Activated naive CD4-positive, alpha-beta T cell treated with anti-CD3 and anti-CD28 coated beads, Interleukin-2, amount 50 U/mL, for 72 hours (primary cell): ENCODE measurements at places on chromosomes 5 and 9.
A peak's percentile ranks its signal among the peaks of the same experiment; 100 is the strongest.

GRCh38 chr5:154713615-154714125 lies 41.5 kb upstream of the LARP1 start:
- no peak for DNase-seq

DNA sequence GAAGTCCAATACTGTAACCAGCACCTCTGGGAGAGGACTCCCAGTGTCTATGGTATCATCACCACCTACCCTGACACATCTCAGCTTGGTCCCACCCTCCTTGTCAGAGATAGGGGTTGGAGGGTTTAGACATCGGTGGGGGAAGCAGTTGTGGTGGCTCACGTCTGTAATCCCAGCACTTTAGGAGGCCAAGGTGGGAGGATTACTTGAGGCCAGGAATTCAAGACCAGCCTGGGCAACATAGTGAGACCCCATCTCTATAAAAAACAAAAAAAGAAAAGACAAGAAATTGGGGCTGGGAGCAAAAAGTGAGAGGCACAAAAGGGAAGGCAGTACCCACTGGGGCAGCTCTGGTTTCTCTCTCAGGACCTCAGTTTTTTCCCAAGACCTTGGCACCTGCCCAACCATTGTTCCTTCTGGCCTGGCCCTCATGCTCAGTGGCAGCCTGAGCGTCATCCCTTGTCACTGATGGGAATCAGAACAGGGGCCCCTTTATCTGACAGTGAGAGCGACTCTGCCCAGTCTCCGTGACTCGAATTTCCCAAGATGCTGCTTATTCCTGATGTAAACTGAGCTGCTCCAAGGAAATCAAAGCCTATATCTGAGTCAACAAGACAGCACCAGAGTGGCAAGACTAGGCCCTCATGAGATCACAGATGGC lies 80.5 kb upstream of the HSPA9 start:
- no peak for DNase-seq

DNA sequence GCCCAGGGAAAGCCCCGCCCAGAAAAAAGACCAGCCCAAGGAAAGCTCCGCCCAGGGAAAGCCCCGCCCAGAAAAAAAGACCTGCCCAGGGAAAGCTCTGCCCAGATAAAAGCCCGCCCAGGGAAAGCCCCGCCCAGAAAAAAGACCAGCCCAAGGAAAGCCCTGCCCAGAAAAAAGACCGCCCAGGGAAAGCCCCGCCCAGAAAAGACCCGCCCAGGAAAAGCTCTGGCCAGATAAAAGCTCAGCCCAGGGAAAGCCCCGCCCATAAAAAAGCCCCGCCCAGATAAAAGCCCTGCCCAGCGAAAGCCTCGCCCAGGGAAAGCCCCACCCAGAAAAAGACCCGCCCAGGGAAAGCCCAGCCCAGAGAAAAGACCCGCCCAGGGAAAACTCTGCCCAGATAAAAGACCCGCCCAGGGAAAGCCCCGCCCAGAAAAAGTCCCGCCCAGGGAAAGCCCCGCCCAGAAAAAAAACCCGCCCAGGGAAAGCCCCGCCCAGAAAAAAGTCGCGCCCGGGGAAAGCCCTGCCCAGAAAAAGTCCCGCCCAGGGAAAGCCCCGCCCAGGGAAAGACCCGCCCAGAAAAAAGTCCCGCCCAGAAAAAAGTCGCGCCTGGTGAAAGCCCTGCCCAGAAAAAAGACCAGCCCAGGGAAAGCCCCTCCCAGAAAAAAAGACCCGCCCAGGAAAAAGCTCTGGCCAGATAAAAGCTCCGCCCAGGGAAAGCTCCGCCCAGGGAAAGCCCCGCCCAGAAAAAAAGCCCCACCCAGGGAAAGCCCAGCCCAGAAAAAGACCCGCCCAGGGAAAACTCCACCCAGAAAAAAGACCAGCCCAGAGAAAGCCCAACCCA lies 11.9 kb downstream of the GRIN1 start:
- DNase-seq, result peak; percentile 89

DNA sequence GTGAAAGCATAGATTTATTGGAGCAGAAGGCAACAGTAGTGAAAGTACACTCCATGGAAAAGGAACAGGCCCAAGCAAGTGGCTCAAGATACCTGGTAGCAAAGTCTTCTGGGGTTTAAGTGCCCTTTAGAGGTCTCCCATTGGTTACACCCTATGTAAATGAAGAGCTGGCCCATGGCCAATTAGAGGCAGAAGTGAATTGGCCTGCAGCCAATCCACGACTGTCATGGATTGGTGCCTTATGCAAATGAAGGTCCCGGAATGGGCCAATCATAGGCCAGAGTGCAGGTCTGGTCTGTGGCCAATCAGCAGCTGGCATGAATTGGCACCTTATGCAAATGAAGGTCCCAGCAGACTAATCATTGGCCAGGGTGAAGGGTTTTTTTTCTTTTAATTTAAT lies 64.2 kb upstream of the PCSK5 start:
- DNase-seq, result no peak

GRCh38 chr5:76492819-76493189 lies 89.7 kb downstream of the IQGAP2 start:
- DNase-seq, result no peak

DNA sequence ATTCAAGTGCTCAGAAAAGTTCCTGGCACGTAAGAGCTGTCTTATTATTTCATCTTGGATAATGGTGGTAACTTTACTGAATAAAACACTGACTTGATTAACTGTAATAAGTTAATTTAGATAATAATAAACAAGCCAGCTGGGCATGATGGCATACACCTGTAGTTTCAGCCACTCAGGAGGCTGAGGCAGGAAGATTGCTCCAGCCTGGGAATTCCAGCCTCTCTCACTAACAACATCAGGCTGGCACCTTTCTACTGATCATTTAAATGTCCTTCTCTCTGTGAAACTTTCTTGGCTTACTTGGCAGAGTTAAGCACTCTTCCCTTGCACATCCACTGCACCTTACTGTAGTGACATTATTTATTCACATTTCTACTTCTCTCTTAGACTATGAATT lies 20.0 kb downstream of the STOM start:
- DNase-seq, result no peak

GRCh38 chr5:157069949-157070348 lies 11.0 kb upstream of the HAVCR1 start:
- DNase-seq, result no peak

DNA sequence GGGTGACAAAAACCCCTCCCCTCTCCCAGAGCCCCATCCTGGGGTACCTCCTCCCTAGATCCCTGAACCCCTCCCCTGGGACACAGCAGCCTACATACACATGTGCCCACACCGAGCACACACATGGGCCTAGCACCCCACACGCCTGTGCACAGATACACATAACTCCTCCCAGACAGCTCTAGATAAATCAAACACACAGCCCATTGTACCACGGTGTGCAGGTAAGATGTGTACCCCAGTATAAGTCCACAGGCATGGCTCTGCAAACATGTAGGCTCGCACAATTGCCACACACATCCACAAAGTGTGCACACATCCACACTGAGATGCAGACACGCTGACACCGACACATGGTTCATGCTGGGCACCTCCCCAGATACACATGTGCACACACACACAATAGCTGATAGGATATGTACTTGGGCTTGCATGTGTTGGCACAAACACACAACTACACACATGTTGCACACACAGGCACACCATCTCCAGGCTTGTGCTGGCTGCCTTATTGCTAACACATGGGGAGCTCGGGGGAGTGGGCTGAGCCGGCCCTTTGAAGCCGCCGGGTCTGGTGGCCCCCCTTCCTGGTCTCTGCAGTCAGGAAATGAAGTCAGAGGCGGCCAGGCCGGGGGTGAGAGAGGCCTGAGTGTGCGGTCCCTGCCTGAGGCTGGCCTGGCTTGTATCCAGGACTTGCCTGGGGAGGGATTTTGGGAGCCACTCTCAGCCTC lies 30.2 kb downstream of the GOLGA2 start:
- DNase-seq, result no peak

DNA sequence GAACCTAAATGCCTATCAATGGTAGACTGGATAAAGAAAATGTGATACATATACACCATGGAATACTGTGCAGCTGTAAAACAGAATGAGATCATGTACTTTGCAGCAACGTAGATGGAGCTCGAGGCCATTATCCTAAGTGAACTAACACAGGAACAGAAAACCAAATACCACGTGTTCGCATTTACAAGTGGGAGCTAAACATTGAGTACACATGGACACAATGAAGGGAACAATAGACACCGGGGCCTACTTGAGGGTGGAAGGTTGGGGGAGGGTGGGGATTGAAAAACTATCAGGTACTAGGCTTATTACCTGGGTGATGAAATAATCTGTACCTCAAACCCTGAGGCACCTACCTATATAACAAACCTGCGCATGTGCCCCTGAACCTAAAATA lies 22.4 kb upstream of the DEPDC1B start:
- no peak for DNase-seq

GRCh38 chr5:170896779-170897178 lies 35.0 kb downstream of the RANBP17 start:
- no peak for DNase-seq
